Osteoblast (primary cell): ENCODE measurements at places on chromosomes 12 and 14.
A peak's percentile ranks its signal among the peaks of the same experiment; 100 is the strongest.

- H3K36me3 ChIP-seq, result peaks cover 12% of the 10 kb centered on the region
- no peak for DNase-seq
- no peak overlapping the region for H3K27ac ChIP-seq
- H3K27me3 ChIP-seq, result no peaks in the 10 kb centered on the region
- H3K4me3 ChIP-seq, result no peak overlapping the region
Observed at GRCh38 chr12:19517583-19517982, 78.3 kb downstream of the AEBP2 start.

GRCh38 chr12:71393625-71394024, 46.0 kb upstream of the LGR5 start:
- H3K4me1 ChIP-seq, result peaks cover 5% of the 10 kb centered on the region
- H3K27ac ChIP-seq, result no peak overlapping the region
- no peak overlapping the region for H3K4me3 ChIP-seq

DNA sequence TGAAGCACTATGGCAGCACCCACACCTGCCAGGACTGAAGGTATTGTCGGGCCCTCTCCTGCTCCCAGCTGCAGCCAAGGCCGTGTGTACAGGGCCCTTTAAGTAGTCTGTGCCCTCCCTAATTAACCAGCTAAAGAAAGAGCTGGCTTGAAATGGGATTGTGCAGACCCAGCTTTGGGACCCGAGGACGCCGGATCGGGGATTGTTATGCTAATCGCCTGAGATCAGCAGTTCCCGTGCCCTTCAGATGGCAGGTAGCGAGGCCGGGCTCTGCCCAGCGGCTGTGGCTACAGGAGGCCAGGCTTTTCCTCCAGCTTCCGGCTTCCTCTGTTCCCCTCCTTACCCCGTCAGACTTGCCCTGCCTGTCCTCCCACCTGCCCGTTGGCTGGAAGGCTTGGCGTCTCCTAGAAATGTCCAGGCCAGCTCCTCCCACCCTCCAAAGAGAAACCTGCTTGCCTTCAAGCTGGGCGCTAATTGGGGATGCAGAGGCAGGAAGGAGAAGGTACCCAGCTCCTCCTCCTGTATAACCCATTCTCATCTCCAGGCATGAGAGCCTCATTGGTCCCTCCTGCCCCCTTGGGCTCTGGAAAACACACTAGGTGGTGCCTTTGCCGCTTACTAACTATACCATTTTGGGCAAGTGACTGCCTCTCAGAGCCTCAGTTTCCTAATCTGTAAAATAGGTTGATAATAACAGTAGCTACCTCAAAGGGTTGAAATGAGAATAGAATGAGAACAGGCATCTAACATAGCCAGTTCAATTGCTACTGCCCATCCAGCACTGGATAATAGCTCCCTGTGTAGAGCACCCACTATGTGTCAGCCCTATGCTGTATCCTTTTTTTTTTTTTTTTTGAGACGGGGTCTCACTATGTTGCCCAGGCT, 25.8 kb upstream of the MSI1 start:
- H3K27ac ChIP-seq, result no peak overlapping the region
- H3K27me3 ChIP-seq, result peaks cover 37% of the 10 kb centered on the region
- H3K4me1 ChIP-seq, result no peaks in the 10 kb centered on the region
- H3K36me3 ChIP-seq, result no peaks in the 10 kb centered on the region
- no peak for DNase-seq

DNA sequence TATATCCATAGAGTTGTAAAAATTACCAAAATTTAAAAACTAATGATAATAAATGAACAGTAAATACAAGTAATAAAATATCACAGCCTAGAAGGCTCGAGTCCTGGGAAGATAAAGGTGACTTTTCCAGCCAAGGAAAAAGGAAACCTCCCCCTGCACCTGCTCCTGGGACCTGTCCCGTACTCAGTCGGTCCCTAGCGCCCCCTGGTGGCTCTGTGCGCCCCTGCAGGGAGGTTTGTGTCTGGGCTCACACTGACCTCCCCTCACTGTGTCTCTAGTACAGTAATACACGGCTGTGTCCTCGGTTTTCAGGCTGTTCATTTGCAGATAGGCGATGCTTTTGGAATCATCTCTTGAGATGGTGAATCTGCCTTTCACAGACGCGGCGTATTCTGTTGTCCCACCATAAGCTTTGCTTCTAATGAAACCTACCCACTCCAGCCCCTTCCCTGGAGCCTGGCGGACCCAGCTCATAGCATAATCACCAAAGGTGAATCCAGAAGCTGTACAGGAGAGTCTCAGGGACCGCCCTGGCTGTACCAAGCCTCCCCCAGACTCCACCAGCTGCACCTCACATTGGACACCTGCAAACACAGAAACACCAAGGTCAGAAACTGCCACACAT, 1030.4 kb downstream of the TMEM121 start:
- H3K4me3 ChIP-seq, result no peak overlapping the region
- no peak for DNase-seq
- H3K27me3 ChIP-seq, result no peaks in the 10 kb centered on the region

DNA sequence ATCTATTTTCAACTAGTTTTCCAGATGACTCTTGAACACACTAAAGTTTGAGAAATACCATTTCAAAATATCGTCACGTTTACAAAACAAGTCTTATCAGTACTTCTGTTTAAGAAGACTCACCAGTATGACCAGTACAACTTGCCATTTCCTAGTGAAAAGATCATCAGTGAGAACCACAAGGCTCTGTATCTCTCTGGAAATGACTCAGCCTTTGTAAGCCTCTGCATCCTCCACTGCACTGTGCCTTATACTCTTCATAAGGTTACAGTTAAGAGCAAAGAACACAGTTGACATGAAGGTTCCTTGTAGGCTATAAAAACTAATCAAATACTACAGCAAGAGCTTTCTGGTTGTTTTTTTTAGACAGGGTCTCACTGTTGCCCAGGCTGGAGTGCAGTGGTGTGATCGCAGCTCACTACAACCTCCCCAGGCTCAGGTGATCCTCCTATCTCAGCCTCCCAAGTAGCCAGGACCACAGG, 5.7 kb upstream of the VTI1B start:
- peaks cover 10% of the 10 kb centered on the region for H3K4me1 ChIP-seq
- H3K27ac ChIP-seq, result peak overlapping the region; percentile 72
- H3K4me3 ChIP-seq, result no peak overlapping the region
- H3K36me3 ChIP-seq, result peaks cover 34% of the 10 kb centered on the region
- DNase-seq, result peak; percentile 96
- no peaks in the 10 kb centered on the region for H3K27me3 ChIP-seq

DNA sequence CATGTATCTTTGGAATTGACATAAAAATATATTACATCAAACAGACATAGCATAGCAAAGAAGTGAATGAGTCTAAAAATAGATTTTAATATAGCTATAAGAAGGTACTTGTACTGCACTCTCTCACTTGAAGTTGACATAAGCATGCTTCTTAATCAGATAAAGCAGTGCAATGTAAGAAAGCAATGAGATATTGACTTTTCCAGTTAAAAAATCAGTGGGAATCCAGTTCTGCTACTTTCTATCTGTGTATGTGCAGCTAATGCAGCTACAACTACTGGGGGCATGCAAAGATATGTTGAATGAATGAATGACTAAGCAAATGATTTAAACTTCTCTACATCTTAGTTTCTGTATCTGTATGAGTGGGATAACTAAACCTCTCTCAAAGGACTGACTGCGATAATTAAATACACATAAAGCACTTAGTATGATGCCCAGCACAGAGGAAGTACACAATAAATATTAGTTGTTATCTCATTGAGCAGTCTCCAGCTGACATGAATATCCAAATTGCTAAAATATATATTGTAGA, 10.3 kb downstream of the WASHC3 start:
- H3K4me1 ChIP-seq, result no peaks in the 10 kb centered on the region
- H3K4me3 ChIP-seq, result no peak overlapping the region
- no peak overlapping the region for H3K27ac ChIP-seq
- H3K27me3 ChIP-seq, result no peaks in the 10 kb centered on the region
- peak; percentile 39 for DNase-seq
- peaks cover 46% of the 10 kb centered on the region for H3K36me3 ChIP-seq

DNA sequence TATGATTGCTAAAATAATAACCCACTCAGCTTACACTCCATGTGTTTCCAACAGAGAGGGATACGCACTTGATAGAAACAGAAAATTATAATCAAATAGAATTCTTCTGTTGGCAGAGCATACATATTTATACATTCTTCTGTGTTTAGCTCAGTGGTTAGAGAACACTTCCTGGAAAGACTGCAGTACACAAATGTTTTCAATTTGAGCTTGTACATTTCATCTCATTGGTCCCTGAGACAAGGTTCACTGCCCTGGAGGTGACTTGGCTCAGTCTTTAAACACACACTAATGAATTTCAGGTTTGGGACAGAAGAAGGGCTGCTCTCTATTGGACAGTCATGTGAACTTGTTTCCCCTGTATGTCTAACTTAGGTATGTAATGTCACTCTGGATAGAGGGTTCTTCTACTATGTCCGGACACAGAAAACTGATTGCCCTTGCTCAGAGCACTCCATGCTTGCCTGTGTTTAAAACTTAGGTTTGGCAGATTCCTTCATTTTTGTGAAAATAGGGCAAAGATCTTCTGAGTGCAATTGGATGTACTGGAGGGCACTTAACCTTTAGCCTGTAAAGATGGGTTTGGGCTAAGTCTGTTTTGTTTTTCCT, 22.9 kb downstream of the PROX2 start:
- no peak overlapping the region for H3K27ac ChIP-seq
- no peaks in the 10 kb centered on the region for H3K36me3 ChIP-seq
- H3K4me1 ChIP-seq, result no peaks in the 10 kb centered on the region
- DNase-seq, result peak; percentile 49
- no peak overlapping the region for H3K4me3 ChIP-seq
- H3K27me3 ChIP-seq, result no peaks in the 10 kb centered on the region

GRCh38 chr12:93308281-93308680, 69.4 kb upstream of the NUDT4 start:
- H3K27me3 ChIP-seq, result no peaks in the 10 kb centered on the region
- peaks cover under 1% of the 10 kb centered on the region for H3K4me1 ChIP-seq
- H3K36me3 ChIP-seq, result no peaks in the 10 kb centered on the region
- H3K27ac ChIP-seq, result no peak overlapping the region

DNA sequence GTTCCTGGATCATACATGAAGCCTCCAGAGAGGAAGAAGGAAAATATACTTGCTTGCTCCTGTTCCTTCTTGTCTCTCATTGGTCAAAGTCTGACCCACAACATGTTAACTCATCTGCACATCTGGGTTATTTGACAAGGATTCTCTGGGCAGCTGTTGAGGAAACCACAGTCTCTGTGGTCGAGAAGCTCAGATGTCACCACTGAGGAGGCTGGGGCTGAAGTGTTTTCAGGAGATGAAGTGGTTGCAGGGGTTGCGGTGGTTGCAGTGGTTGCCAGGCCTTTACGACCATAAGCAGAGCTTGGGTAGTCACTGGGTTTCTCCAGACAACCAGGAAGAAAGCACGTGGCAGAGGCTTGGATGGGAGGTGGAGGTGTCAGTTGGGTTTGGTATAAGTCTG, 265.0 kb upstream of the LRIG3 start:
- no peak for DNase-seq
- no peaks in the 10 kb centered on the region for H3K4me1 ChIP-seq
- H3K4me3 ChIP-seq, result no peak overlapping the region
- H3K27me3 ChIP-seq, result no peaks in the 10 kb centered on the region
- H3K27ac ChIP-seq, result no peak overlapping the region

GRCh38 chr12:27588776-27589175, 64.8 kb downstream of the PPFIBP1 start:
- H3K36me3 ChIP-seq, result peaks cover 23% of the 10 kb centered on the region
- H3K27me3 ChIP-seq, result no peaks in the 10 kb centered on the region
- no peak overlapping the region for H3K27ac ChIP-seq
- no peak for DNase-seq

GRCh38 chr14:61041704-61042103, 60.7 kb downstream of the SLC38A6 start:
- no peaks in the 10 kb centered on the region for H3K27me3 ChIP-seq
- peaks cover 4% of the 10 kb centered on the region for H3K4me1 ChIP-seq
- DNase-seq, result no peak
- no peaks in the 10 kb centered on the region for H3K36me3 ChIP-seq
- no peak overlapping the region for H3K27ac ChIP-seq

DNA sequence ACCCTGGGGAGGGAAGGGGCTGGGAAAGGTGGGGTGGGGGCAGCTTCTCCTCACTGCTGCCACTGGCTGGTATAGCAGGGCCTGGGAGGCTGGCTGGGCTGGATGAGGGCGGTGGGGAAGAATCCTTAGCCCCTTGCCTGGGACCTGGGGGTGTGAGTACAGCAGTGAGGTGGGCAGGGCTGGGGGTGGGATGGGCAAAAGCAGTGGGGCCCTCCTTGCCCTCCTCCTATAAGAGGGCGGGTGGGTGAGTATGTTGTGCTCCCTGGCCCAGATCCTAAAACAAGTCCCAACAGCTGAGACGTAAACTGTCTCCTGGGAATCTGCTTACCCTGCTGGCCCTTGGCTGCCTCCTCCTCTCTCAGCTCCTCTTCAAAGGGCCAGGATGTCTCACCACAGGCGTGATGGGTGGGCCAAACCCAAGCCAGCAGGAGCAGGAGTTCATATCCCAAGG, 2.2 kb downstream of the NCKAP5L start:
- peaks cover 17% of the 10 kb centered on the region for H3K36me3 ChIP-seq
- H3K4me1 ChIP-seq, result peaks cover 43% of the 10 kb centered on the region
- peak overlapping the region; percentile 82 for H3K27ac ChIP-seq
- DNase-seq, result peak; percentile 91
- no peaks in the 10 kb centered on the region for H3K27me3 ChIP-seq
- H3K4me3 ChIP-seq, result peak overlapping the region; percentile 91

DNA sequence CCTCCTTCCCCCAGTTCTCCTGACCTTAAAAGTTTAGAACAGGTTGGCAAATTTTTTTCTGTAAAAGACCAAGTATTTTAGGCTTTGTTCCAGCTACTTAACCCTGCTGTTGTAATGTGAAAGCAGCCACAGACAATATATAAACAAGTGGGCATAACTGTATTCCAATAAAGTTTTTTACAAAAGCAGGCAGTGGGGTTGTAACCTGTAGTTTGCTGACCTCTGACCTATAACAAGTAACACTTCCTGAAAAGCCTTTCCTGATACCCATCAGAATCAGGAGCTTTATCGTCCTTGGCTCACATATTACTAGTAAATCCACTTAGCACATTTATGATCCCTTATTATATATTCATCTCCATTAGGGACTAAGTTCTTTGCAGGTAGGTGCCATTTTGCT, 13.1 kb upstream of the SMARCC2 start:
- H3K27me3 ChIP-seq, result no peaks in the 10 kb centered on the region
- no peak overlapping the region for H3K4me3 ChIP-seq
- DNase-seq, result no peak

- H3K36me3 ChIP-seq, result no peaks in the 10 kb centered on the region
- no peak overlapping the region for H3K27ac ChIP-seq
- DNase-seq, result no peak
- H3K27me3 ChIP-seq, result no peaks in the 10 kb centered on the region
- no peak overlapping the region for H3K4me3 ChIP-seq
Observed at GRCh38 chr14:87628780-87629179, 364.2 kb downstream of the GALC start.

GRCh38 chr14:44070046-44070445, 437.0 kb downstream of the FSCB start:
- H3K36me3 ChIP-seq, result no peaks in the 10 kb centered on the region
- no peak overlapping the region for H3K4me3 ChIP-seq
- no peak for DNase-seq
- no peak overlapping the region for H3K27ac ChIP-seq
- no peaks in the 10 kb centered on the region for H3K4me1 ChIP-seq
- H3K27me3 ChIP-seq, result no peaks in the 10 kb centered on the region
